Activated T-cell treated with anti-CD3 and anti-CD28 coated beads, Interleukin-2, amount 50 U/mL, for 24 hours (primary cell): ENCODE measurements at places on chromosomes 12 and 14.

DNA sequence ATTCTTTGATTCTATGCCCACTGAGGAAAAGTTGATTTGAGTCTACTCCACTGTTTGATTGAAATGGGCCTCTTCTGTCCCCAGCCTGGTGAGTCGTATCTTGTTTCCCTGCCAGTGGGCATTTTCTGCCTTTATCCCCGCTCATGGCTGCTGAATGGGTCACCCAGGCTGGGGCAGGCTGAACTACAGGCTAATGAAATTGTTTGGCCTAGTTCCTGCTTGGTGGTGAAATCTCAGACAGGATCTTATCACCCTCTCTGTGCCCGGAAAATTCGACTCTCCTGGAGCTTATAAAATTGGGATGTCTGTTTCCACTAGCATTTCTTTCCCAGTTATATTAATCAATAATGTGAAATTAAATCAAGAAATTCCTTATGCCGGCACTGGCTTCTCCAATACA, 65.0 kb downstream of the CHST11 start:
- no peak for DNase-seq

DNA sequence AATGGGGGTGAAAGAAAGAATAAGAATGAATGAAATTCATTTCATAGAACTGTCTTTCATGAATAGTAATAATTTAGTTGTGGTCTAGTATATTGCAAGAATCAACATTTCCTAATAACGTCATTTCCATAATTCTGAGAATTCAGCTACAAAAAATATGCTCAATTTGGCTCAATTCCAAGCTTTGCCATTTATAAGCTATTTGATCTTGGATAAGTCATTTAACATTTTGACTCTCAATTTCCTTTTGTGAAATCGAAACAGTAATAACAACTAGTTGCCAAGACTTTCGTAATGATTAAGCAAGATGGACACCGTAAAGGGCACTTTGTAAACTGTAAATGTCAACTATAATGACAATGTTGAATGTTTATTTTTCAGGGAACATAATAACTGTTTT, 18.1 kb downstream of the NOS1 start:
- DNase-seq = no peak

GRCh38 chr14:28280530-28280929, 486.1 kb upstream of the FOXG1 start:
- no peak for DNase-seq

DNA sequence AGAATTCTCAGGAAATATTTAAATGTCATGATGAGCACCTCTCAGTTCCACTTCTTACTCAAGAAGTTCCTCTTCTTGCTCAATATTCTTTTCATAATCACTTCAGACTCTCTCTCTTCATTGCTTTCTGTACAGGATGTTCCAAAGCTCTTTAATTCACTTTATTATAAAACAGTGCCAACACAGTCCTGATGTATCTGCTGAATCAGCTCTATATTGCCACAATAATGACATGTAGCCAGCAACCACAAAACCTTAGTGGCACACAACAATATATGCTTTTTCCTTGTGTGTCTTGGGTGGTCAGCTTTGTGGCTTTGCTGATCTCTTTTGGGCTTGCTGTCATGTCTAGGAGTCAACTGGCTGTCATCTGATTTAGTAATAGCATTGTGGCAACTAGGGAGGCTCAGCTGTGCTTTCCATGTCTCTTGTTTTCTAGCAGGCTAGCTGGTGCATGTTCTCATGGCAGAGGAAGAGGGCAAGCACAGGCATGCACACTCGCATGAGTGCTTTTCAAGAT, 52.8 kb upstream of the SLC2A13 start:
- DNase-seq = no peak

GRCh38 chr12:47903927-47904712, 674 bp downstream of the VDR start:
- DNase-seq = peak; percentile 77

- no peak for DNase-seq
Observed at GRCh38 chr12:21599143-21599999, 5.3 kb downstream of the GYS2 start.

GRCh38 chr12:116697305-116697704, 40.6 kb downstream of the SPRING1 start:
- DNase-seq = no peak

DNA sequence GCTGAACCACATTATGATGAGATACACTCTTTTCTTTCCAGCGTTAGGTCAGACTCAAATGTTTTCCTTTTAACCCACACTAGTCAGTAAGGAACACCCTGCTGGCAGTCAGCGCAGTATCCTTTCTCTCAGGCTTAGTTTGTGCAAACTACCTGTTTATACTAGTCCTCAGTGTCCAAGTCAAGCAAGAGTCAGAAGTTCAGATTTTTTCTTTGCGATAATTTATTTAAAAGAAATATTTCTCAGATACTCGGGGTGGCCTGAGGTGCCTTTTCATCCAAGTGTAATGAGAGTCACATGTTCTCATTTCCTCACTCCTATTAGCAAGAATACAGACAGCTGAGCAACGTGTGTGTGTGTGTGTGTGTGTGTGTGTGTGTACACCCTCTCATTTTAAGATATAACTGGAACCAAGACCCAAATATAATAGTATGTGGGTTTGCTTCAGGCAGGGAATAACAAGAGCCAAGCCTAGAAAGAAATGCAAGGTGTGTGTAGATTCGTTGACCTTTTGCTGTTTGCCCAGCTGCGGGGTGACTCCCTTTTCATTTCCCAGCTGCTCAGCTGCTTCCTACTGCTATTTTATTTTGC, 182.7 kb downstream of the KICS2 start:
- no peak for DNase-seq

GRCh38 chr14:66359500-66359899, 126.7 kb upstream of the CCDC196 start:
- DNase-seq = no peak

- DNase-seq = peak; percentile 54
Observed at GRCh38 chr12:117857632-117858612, 110.9 kb downstream of the KSR2 start.

DNA sequence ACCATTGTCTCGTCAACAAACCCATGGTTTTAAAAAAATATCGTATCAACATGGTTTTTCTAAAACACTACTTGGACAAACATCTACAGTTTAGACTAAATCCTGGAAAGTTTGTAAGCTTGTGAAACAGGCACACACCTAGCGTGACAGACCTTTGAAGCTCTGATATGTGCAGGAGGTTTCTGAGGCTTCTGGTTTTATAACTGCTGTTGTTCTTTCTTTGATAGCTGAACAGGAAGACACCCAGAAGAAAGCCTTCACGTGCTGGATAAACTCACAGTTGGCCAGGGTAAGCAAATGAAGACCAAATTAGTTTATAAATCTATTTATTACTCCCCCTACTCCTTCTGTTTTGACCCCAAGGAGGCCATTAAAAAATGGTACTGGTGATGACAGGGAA, 87.6 kb downstream of the SYNE2 start:
- no peak for DNase-seq

- peak; percentile 24 for DNase-seq
Observed at GRCh38 chr12:131090274-131091210, 136.8 kb downstream of the ADGRD1 start.

DNA sequence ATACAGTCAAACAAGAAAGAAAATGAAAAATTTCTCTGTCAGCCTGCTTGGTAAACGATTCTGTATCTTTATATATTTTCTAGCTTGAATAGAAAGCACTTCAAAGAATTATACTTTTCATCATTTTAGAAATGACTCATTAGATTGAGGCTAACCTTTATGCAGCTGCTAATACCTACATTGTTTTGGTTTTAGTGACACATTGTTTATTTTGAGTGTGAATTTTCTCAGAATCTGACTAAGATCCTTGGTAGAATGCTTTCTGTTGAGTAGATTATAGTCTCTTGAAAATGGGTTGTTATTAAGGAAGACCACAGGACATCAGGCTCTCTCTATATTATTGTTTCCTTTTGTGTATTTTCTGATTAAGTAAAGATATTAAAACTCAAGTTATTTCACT, at the start of gene PMCH:
Gene PMCH (minus strand): TSS at position 45 of the 400 bp plus-strand sequence. CDS start 63 bp downstream, outside the sequence.
- DNase-seq = no peak

DNA sequence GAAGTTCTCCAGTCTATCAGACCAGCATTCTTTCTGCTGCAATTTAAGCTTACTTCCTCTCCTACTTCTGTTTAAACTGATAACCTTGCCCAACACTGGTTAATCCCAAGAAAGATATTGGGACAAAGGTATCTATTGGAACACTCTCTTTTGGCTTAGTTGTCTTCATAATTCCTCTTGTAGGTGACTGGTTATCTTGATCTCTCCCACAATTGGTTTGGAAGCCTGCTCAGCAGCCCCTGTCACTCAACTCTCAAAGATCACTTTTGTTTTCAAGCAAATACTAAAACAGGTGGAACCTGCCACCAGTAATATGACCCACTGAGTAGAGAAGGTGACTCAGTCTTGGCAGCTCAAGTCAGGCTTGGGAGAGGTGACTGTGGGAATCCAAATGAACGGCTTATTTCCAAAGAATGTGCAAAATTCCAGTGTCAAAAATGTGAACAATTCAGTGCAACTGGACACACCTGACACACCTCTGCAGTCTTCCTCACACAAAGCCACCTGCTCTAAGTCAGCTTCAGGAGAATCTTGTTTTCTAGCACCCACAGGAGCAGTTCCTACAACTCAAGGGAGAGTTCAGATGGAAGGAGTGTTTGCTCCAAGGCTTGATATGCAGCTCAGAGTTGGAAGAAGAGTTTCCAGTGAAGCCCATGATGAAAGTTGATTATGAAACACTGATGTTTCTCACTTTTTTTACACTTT, 83.2 kb upstream of the SLC38A2 start:
- DNase-seq = no peak

- no peak for DNase-seq
Observed at GRCh38 chr12:62347922-62348650, 87.9 kb downstream of the USP15 start.

DNA sequence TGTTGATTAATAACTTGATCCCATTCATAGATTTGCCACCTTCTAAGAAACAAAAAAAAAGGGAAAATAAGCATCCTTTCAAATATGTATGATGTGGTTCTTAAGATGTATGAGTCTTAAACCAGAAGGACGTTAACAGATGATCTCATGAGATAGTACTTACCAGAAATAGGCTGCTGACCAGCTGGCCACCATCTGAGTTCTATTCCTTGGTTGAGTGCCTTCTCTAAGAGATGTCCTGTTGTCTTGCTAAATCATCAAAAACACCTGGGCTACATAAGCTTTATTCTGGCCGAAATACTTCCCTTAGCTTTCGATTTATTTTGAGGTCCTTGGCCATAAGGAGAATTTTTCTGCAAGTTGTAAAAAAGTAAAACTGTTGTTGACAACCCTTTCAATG, 55.6 kb downstream of the GPR65 start:
- DNase-seq = no peak

DNA sequence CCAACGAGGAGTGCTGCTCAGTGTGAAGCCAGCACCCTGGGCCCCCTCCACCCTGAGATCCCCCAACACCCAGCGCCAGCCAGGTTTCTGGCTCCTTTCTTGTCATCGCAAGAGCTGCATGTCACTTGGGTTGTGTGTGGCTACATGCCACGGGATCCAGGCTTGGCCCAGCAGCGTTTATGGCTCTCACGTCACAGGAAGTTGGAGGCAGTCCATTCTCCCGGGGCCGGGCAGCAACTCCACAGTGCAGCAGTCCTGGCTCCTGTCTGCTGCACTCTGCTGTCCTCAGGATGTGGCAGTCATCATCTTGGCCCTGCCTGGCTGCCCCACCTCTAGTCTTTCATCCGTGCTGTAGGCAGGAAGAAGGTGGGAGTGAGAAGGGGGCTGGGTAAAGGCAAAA, 78.3 kb downstream of the AACS start:
- no peak for DNase-seq

DNA sequence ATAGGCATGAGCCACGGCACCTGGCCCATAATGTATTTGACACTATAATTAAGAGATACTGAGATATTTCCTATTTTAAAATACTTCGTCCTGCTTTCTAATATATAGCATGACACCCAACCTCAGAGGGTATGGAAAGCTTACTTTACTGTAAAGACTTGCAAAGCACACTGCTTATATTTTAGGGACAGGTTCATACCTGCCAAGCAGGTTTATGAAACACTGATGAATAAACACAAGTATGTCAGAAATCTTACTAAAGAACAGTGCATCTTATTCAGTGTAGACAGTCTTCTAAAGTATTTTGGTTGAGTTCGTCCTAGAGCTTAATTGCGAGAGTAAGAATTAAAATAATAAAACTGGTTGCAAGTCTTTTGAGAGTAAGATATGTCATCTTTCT, 65.4 kb downstream of the PPFIBP1 start:
- no peak for DNase-seq

GRCh38 chr12:103903993-103904392, 26.2 kb upstream of the HSP90B1 start:
- DNase-seq = no peak

GRCh38 chr14:81401420-81402122, 1.4 kb upstream of the STON2 start:
- DNase-seq = no peak

DNA sequence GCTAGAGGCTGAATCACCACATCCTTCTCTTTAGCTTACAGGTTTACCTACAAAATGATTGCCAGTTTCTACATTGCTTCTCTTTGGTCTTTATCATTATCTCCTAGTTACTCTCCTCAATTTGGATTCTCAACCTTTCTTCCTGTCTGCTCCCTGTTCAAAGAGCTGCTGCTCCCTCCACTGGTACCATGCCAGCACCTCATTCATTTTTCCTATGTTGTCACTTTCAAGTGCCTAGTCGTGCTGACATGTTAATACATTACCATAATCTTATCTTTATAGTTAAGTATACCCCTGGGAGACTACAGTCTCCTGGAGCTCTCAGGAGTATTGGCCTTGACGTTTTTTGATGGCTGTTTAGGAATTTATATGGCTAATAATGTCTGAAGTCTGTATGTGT, 14.2 kb downstream of the FRS2 start:
- DNase-seq = no peak

DNA sequence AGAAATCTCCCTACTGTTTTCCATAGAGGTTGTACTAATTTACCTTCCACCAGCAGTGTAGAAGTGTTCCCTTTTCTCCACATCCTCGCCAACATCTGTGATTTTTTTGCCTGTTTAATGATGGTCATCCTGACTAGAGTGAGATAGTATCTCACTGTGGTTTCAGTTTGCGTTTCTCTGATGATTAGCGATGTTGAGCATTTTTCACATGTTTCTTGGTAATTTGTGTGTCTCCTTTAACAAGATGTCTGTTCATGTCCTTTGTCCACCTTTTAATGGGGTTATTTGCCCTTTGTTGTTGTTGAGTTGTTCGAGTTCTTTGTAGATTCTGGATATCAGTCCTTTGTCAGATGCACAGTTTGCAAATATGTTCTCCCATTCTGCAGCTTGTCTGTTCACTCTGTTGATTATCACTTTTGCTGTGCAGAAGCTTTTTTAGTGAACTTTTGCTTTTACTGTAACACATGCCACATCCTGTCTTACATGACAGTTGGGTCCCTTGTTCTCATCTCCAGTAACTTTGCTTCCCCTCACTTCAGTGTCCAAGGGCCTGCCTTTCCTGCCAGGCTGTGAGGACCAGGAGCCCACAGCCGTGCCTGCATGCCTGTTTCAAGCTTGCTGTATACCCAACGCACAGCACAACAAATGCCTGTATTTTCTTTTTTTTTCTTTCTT, 64.9 kb downstream of the SPRING1 start:
- DNase-seq = no peak

- no peak for DNase-seq
Observed at GRCh38 chr12:108757856-108758255, 26.5 kb upstream of the CORO1C start.

GRCh38 chr12:128323145-128323920, 56.4 kb downstream of the TMEM132C start:
- no peak for DNase-seq
